ENCODE measurements at places on chromosomes 7 and 10. TPM values are rescaled to one million over a fixed set of nuclear protein-coding genes. Genes with fewer than 3 reads are reported as not detected.

LAMB1 gene
- not detected for total RNA-seq

ELFN1 gene
- not detected for total RNA-seq

CLDN12 gene
- 15.3 TPM for total RNA-seq

DOCK4 gene
- total RNA-seq = 0.43 TPM

COL28A1 gene
- total RNA-seq = not detected

PKD2L1 gene
- total RNA-seq = not detected

ITIH5 gene
- total RNA-seq = not detected

ANKRD1 gene
- total RNA-seq = not detected

KDM7A gene
- total RNA-seq = 29.3 TPM

SPACDR gene
- total RNA-seq = 2.3 TPM

MMP21 gene
- not detected for total RNA-seq

GPR37 gene
- total RNA-seq = not detected

CALHM1 gene
- not detected for total RNA-seq

DNA sequence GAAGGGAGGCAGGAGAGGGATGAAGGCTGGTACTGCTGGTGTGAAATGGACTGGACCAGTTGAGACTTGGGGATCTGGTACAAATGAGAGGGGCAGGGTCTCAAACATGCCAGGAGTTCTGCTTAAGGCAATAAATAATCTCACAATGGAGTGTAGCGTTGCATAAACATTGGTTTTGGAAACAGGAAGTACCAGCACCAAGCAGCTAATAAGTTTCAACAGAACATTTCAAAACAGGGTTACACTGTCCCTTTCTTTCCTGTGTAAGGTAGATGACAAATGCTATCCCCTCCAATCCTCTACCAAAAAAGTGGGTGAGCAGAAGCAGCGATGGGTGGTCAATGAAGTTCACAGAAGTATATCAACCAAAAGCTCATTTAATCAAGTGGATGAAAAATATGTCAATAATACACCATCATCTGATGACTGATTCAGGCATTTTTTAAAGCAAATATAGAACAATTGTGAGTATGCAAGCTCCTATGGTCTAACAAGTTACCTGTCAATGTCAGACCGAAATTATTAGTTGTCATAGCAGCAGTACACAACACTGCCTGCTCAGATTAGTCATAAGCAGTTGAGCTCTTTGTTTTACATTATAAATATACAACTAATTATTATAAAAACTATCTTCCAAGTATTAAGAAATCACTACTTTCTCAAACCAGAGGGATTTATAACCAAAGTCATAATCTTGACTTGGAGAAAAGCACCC lies 220.0 kb downstream of the FAM107B start:
- no peak for DNase-seq

- DNase-seq = no peak
These were observed 56.4 kb upstream of the DKK1 start for GRCh38 chr10:52257692-52258075.

DNA sequence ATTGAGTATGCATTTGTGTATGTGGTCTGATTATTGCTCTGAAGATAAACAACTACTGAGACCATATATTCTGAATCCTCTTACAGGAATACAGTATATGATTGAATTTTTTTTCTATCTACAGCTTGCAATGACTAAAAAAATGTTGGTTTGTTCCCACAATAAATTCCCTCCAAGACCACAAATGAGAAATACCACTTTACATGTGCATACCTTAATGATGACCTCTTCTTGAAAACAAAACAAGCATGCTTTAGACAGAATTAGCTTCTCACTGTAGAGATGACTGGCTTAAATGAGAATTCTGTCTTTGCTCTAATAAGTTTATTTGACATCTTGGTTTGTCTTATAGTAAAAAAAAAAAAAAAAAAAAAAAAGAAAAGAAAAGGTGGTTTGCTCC lies 241.5 kb downstream of the PCDH15 start:
- no peak for DNase-seq

DNA sequence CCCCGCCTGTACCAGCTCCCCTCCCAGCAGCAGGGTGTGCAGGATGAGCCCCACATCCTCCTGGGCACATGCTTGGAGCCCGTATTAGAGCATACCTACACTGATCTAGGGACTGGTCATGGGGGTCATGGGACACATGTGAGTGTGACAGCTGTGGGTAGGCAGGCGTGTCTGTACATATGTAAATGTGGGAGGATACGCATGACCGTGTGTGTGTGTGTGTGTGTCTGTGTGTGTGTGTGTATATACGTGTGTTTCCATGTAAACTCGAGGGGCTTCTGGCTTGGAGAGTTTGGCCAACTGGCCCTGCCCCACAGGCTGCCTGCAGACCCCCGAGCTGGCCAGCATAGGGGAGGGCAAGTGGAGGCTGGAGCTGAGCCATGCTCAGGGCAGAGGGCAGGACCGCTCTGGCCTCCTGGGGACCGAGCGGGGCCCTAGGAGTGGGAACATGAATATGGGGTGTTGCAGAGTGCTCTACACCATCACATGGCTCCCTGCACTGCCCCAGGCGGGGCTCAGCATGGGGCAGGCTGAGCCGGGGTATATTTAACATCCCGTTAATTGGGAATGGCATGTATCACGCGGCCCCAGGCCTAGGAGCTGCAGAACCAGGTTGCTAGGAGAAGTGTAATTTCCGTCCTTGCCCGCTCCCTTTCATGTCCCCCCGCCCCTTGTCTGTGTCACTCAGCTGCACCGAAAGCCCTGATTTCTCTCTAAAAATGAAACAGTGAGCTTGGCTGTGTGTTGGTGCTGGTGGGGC lies 152.7 kb upstream of the PCBD1 start:
- no peak for DNase-seq

GRCh38 chr7:25361863-25362262 lies 133.6 kb upstream of the NPVF start:
- DNase-seq = no peak

DNA sequence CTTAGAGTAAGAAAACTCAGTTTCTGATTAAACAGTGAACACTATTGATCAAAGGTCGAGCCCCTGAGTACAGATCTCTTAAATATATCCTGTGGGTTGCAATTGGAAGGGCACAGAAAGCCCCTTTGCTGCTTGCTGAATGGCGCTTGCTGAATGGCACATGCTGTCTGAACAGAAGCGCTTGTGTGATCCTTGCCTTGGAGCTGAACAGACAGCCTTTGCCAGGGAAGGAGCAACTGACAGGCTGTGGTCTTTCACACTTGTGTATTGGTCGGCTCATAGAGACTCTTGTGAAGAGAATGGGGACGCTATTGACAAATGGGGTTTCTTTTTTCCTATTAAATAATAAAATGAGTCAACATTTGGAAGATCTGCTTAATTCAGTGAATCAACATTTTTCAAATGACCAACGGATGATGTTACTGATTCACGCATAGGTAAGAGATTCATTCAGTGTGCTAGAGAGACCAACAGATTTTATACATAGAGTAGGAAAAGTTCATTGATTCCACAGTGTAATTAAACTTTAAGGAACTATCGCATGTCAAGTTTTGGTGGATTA lies 99.4 kb upstream of the TNS3 start:
- no peak for DNase-seq

DNA sequence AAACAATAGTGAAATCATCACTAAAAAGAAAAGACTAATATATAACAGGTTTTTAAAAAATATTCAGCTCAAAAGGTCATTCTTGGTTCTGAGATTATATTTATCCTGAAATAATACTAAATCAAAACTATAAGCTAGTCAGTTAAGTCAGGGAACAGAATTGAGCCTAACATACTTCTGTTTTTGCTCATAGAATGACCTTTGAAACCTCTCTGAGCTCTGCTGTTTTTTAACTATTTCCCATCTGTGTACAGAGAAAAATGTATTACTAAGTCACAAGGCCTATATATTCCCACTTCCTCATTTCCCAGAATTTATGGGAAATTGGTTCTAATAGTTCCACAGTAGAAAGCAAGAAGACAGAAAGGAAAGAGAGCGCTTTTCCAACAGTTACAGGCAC lies 346.8 kb upstream of the ETV1 start:
- no peak for DNase-seq

DNA sequence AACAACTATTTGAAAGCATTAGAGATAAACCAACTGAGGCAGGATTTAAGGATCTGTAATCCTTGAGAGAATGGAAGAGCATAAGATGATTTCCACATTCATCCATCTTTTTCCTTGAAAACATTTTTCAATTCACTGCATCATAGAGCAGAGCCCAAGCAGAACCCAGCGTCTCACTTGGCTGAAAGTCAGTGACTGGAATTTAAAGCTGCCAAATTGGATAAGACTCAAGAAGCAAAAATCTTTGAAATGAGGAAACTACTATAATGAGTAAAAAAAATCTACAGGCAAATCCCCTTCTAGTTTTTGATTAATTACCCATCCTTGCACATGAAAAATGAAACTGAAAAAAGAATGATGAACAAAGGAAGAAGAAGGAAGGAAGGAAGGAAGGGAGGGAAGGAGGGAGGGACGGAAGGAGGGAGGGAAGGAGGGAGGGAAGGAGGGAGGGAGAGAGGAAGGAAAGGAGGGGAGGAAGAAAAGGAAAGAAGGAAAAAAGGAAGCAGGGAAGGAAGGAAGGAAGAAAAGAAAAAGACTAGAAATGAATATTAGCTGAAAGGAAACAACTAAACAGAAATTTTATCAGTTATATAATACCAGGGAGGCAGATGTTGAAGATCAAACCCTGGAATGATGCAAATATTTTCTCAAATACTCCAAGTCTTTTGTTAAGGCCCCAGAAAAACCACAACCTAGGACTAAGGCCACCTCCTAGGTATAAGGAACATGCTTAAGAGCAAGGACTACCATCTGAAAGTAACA lies 336.3 kb upstream of the MAGI2 start:
- no peak for DNase-seq

- peak; percentile 21 for DNase-seq
These were observed 34.5 kb upstream of the MEOX2 start for GRCh38 chr7:15720849-15721471.

GRCh38 chr7:156842740-156843140 lies 50.2 kb downstream of the LMBR1 start:
- DNase-seq = no peak

- no peak for DNase-seq
These were observed 38.7 kb upstream of the TRIL start for GRCh38 chr7:28996836-28997235.

- peak; percentile 96 for DNase-seq
These were observed at the start of the genes CNPY4 and TAF6 for GRCh38 chr7:100119072-100119969. CNPY4 (plus strand) TSS chr7:100119634; CDS start chr7:100119745, 111 bp downstream. TAF6 (minus strand) TSS chr7:100119358; CDS start chr7:100114209, 5,149 bp downstream.

DNA sequence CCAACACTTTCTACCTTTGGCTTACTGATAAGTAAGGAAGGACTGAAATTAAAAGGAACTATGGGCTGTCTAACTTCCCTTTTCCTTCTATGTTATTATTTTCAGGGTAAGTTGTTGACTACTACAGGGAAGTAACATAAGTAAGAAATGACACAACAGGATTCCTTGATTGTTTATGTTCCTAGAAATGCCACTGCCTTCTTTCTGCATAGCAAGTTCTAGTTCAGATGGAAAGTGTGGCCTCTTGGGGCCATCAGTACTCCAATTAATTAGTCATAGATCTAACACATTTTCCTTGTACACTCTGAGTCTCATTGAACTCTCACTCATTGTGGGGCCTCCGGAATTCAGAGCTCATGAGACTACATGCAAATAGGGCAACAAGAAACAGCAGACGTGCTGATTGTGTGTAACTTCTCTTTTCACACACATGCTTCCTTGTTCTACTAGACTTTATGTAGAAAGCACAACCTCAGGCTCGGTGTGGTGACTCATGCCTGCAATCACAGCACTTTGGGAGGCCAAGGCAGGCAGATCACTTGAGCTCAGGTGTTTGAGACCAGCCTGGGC lies 35.3 kb upstream of the HIBADH start:
- DNase-seq = peak; percentile 17

GRCh38 chr10:133058331-133059092 lies 29.2 kb upstream of the ADGRA1 start:
- no peak for DNase-seq

- DNase-seq = peak; percentile 46
These were observed 21.7 kb upstream of the ZNF365 start for GRCh38 chr10:62352356-62352970.

- no peak for DNase-seq
These were observed 281.6 kb downstream of the HGF start for GRCh38 chr7:81488210-81488609.

DNA sequence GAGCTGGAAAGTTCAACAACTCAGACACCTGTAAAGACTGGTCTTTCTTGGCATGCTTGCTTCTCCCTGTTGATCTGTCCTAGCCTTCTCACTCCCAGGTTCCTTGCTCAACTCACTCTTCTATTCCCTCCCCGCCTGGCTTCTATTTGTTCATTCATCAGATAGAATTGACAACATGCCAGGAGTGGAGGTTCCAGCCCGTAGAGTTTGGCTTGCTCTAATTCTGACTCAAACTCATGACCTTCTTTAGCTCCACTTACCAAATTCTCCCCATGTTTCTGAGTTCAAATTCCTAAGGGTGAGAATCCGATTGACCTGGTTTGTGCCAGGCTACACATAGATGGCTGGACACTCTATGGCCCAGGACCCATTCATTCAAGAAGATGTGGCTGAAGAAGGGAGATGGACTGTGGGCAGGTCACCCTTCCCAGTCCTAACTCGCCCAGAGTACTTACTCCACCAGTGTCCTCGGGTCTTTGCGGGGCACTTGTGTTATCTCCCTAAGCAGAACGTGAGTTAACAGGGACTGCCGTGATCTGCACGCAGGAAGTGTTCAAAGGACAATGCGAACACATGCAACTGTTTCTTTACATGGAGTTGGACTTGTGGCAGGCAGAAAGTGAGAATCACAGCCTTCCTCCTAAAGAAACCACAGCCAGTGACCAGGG lies 4.0 kb upstream of the TMEM236 start:
- no peak for DNase-seq

DNA sequence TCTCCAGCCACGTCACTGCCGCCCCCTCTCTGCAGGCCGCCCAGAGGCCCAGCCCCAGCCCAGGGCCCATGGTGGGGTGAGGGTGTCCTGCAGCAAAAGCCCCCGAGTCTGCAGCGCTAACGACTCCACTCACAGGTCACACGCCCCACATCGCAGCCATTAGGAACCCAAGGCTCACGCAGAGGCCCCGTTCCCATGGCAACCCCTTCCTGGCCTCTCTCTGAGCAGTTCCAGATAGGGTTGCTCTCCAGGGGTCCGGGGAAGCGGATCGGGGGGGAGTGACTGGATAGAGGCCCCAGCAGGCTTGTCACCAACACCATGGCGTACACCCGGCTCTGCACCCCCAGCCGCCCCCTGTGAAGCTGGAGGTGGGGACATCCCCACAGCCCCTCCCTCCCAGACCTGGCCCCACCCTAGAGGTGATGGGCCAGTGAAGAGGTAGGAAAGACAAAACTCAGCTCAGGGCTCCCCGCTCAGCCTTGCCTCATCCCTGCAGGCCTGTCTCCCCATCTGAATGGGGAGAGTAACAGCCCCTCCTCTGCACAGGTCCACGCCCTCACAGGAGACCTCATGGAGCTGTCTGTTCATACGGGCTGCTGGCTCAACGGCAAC lies 41.2 kb downstream of the TNRC18 start:
- DNase-seq = no peak

GRCh38 chr7:124800386-124800785 lies 34.8 kb upstream of the GPR37 start:
- DNase-seq = no peak

- DNase-seq = peak; percentile 53
These were observed 163.8 kb downstream of the ELMO1 start for GRCh38 chr7:37284805-37285231.
